Islet precursor cell (in vitro differentiated cells): ENCODE measurements at places on chromosomes 11 and 22.

GRCh38 chr22:39170825-39171622 lies 18.5 kb upstream of the CBX7 start:
- DNase-seq, result peak; percentile 91

DNA sequence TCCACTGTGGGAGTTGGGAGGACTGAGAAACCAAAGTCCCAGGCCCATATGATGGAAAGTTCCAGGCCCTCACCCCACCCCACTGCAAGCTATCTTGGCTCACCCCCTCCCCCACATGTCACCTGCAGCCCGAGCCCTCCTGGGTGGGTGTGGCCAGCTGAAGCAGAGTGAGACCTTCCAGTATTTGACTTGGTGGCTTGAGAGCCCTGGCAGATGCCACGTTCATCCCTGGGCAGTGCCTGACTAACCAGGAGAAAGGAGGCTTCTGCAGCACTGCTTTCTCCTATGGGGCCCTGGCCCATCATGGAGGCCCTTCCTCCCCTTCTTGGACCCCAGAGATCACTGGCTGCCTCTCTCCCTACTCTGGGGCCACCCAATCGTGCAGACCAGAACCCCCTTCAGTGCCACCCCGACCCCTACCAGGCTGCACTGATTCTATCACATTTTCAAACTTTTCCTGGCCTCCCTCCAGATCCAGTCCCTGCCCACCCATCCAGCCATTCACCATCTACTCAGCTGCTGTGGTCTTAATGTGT lies 38.1 kb upstream of the WNT11 start:
- no peak for DNase-seq

DNA sequence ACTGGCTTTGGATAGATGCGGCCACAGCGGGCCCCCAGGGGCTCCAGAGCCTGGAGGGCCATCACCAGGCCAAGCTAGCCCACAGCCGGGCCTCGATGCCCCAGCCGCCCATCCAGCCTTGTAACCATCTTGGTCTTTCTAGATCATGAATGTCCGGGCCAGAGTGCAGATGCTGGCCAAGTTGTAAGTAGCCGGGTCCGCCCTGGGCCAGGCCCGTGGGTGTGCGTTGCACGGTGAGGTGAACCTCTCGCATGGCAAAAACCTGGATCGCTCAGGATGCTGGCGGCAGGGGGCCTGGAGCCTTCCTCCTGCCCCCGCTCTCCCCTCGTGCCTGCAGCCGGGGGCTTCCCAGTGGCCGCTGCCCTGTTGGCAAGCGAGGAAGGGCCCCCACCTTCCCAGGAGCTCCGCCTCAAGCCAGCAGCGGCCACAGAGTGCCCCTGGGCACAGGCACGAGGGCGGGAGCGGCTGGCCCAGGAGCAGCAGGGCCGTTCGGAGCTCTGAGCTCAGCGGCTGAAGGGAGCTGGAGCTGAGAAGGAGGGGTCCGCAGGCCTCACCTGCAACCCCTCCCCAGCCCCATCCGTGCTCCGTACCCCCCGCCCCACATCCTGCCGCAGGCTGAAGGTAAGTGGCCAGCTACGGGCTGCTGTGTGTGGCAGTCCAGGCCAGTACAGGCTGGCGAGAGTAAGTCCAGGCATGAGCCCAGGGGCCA lies 10.9 kb upstream of the MRPL23 start:
- DNase-seq, result no peak

- no peak for DNase-seq
Observed at GRCh38 chr11:80958361-80958760, 1517.5 kb upstream of the TENM4 start.

DNA sequence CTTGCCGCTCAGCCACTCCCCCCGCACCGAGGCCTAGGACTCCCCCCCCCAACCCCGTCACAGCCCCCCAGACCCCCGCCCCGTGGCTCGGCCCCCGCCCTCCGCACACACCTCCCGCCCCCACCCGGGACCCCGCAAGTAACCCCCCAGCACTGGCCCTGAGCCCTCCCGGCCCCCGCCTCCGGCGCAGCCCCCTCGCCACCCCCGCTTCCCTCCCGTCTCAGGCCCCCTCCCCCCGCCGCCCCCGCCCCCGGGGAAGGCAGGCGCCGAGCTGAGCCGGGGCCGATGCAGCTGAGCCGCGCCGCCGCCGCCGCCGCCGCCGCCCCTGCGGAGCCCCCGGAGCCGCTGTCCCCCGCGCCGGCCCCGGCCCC lies 1.5 kb downstream of the SHANK3 start:
- DNase-seq, result peak; percentile 46

- DNase-seq, result peak; percentile 93
Observed at GRCh38 chr11:120985718-120986569, 38.0 kb upstream of the TBCEL start.

DNA sequence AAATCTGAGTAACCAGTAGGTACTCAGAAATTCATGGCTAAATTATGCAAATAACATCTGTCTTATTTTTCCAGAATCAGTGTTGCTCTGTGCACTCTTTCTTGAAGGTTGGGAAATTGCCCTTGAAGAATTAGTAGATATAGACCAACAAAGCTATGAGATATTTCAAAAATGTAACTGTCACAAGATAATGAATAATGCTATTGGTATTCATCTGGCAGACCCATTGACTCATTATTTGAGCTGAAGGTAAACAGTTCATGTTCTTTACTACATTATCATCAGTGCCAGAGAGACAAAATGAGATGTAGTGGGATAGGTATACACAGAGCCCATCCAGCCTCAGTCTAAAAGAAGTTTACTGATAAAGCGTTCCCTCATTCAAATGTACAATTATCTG lies 274.7 kb downstream of the CASP12 start:
- DNase-seq, result no peak

GRCh38 chr11:62805961-62806441 lies 761 bp upstream of the NXF1 start:
- no peak for DNase-seq

DNA sequence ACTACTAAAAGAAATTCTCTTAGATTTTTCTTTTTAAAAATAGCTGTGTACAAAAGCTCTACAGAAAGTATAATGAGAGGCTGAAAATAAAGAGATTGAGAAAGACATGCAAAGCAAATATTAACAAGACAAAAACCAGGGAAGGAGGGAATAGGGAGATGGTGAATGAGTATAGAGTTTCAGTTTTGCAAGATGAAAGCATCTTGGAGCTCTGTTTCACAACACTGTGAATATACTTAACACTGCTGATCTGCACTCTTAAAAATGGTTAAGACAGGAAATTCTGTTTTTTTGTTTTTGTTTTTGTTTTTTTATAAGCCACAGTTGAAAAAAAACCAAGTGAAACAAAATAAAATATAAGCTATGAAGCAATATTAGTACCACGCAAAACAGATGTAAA lies 5.5 kb downstream of the TMEM218 start:
- no peak for DNase-seq

DNA sequence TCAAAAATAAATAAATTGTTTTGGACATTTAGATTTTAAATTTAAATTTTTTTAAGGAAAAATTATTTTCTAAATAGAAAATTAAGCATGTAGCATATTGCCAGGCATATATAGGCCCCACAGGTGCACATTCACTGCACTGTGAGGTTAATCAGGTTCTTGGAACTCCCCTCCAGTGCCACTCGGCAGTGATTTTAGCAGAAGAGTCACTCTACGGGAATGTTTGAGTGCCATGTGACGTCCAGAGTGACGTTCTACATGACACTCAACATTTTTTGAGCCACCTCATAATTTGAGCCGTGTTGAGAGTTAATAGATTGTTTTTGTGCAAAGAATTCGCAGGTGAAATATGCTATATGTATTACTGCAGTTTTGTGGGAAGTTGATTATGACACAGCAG lies 77.4 kb downstream of the SWAP70 start:
- DNase-seq, result no peak

GRCh38 chr11:3944198-3944597 lies 88.7 kb downstream of the STIM1 start:
- no peak for DNase-seq

DNA sequence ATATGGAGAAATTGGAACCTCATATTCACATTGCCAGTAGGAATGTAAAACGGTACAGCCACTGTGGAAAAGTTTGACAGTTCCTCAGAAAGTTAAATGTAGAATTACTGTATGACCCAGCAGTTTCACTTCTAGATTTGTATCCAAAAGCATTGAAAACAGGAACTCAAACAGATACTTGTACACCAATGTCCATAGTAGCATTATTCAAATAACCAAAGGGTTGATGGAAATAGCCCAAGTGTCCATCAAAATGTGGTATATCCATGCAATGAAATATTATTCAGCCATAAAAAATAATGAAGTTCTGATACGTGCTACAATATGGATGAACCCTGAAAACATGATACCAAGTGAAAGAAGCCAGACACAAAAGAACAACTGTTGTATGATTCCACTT lies 17.8 kb downstream of the PRRG4 start:
- no peak for DNase-seq

GRCh38 chr11:57773026-57773598 lies 11.5 kb downstream of the CTNND1 start:
- peak; percentile 62 for DNase-seq

GRCh38 chr11:43868852-43869567 lies 11.6 kb upstream of the ALKBH3 start:
- no peak for DNase-seq

DNA sequence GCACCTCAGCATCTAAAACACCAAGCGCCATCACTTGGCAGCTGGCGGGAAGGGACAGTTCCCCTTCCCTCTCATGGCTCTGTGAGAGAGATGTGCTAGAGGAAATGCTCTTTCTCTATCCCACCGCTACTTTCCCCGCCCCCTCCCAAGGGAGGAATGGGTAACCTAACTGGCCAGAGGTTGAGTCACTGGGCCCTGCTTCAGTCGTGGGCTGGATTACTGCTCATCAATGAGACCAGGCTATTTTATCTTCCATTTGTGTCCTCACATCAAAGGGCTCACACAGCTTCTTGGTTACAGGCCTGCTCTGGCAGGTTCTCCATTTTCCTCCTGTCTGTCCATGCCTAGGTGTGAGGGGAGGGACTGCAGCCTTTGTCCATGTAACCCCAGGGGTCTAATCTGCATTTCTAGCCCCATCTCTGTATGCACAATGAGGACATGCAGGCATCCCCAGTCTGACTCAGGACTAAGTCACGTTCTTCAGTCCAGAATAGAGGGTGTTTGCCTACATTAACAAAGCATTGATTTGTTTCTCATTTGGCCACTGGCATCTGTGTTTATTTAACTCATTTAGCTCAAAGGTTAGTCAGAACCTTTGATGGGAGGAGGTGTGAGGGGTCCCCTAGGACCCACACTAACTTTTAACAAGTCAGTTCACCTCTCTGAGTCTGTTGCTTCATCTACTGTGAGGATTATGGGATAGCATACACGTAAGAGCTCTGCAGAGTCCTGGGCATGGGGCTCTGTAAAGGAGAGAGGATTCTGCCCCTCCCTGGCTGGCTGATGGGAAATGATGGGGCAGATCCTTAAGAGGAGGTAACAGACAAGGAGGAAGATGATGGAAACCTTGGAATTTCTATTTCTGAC lies 99.1 kb downstream of the XRRA1 start:
- peak; percentile 94 for DNase-seq

- no peak for DNase-seq
Observed at GRCh38 chr11:105780781-105781525, 171.1 kb downstream of the GRIA4 start.

GRCh38 chr11:18633256-18634139 lies 644 bp downstream of the SPTY2D1 start:
- no peak for DNase-seq

DNA sequence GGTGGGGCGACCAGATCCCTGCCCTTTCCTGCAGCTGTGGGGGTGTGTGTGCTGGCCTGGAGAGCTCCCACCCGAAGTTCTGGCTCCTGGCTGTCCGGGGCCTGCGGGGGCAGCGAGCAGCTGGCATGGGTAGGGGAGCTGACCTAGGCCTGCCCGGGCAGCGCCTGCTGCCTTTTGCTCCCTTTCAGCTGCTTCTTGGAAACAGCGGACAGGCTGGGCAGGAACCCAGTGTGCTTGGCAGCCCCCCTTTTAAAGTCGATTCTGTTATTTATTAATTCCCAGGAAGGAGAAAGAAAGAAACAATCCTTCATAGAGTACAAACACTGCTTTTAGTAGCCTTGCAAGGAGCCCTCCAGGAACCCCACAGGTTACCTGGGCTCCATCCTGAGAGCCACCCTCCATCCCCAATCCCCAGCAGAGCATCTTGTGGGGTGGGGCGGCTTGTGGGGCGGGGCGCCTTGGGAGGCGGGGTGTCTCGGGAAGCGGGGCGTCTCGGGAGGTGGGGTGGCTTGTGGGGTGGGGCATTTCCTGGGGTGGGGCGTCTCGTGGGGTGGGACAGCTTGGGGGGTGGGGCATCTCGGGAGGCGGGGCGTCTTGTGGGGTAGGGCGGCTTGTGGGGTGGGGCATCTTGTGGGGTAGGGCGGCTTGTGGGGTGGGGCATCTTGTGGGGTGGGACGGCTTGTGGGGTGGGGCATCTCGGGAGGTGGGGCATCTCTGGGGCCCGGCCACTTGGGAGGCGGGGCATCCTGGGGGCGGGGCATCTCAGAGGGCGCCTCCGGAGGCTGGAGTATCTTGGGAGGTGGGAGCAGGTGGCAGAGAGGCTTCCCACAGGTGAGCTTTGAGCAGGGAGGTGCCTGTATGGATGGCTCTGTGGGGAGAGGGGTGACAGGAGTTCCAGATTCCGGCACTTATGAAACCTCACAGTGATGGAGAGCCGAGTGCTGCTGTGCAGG lies 7.0 kb downstream of the CD81 start:
- no peak for DNase-seq

DNA sequence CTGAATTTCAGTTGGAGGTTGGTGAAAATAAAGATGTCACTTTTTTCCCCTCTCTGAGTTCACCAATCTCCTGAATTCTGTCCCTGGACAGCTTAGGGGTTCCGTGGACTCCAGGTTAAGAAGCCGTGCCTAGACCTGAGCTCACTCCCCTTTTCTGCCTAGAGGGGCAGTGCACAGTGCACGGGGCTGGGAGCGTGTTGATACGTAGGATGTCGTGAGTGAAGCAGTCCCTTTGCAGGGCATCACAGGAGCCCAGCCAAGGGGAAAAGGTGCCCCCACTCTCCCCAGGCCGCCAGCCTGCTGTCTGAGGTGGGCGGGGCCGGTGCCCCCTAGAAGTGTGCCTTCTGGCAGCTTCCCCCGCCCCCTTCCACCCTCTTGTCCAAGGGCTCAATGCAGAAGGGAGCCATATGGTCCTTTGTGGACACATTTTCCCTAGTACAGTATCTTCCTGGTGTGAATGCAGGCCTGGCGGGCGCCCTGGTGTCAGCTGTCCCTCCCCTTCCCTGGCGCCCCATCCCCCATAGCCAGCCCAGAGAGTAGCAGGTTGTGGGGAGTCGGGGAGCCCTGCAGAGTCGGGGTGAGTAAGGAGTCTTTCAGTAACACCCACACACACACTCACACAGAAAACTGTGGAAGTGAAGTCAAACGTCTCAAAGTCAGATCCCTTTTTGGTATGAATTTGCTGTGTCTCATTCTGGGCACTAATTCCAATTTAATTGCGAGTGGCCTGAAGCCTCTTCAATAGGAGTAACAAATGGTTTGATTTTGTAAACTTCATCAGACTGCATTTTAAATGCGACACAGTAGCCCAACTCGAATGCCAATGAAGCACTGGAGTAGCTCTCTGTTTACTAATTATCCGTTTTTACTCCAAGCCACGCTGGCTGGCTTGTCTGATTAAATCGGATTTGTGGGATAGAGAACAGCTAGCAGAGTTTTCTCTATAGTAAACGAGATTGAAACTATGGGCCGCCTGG lies 67.5 kb upstream of the NNMT start:
- DNase-seq, result no peak

- peak; percentile 58 for DNase-seq
Observed at GRCh38 chr11:6022956-6023355, 7.6 kb downstream of the OR56A1 start.
